ENCODE measurements at places on chromosomes 6 and 20.

- DNase-seq, result no peak
Observed at GRCh38 chr6:112480553-112480952, 133.4 kb downstream of the RFPL4B start.

GRCh38 chr6:152154559-152155356 lies 347.3 kb downstream of the ESR1 start:
- no peak for DNase-seq

DNA sequence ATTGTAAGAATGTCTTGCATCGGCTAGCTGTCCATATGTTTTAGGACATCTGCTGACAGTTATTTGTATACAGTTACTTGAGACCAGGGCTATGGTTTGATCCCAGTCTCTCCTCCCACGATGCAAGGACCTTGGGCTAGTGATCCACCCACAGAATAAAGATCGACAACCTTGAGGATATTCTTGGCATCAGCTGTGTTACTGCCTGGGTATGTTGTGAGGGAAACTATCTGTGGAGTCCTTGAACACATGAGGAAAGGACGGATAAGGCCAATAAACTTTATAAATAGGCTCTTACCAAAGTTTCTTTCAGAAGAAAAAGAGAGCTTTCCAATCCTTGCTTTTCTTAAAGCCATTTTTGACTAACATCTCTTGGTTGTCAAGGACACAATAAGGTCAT lies 70.8 kb upstream of the HEY2 start:
- no peak for DNase-seq

GRCh38 chr6:52049252-52050050 lies 38.0 kb downstream of the PKHD1 start:
- DNase-seq, result no peak

DNA sequence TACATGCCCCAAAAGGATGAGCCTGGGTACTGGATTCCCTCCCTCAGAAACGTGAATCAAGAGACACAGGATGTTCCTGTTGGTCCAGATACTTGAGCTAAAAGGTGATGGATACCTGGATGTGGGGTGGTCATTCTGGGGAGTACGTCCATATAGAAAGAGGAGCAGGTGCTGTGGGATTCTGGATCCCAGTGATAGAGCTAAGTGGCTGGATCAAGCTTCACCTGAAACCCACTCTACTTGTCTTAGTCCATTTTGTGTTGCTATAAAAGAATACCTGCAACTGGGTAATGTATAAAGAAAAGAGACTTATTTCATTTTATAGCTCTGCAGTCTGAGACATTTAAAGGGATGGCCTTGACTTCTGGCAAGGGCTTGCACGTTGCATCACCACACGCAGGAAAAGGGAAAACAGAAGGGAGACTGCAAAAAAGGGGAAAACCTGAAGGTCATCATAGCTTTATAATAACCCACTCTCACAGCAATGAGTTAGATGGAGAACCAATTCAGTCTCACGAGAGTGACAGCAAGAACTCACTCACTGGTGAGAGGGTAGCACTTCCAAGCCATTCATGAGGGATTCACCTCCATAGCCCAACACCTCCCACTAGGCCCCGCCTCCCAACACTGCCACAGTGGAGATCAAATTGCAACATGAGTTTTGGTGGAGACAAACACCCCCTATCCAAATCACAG lies 31.2 kb downstream of the RIPOR3 start:
- no peak for DNase-seq

DNA sequence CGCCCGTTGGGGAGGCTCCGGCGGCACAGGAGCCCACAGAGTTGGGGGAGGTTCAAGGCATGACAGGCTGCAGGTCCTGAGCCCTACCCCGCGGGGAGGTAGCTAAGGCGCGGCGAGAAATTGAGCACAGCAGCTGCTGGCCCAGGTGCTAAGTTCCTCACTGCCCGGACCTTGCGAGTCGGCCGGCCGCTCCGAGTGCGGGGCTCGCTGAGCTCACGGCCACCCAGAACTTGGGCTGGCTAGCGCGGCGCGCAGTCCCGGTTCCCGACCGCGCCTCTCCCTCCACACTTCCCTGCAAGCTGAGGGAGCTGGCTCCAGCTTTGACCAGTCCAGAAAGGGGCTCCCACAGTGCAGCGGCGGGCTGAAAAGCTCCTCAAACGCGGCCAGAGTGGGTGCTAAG lies 23.9 kb upstream of the KIF13A start:
- no peak for DNase-seq
